ENCODE measurements at places on chromosomes 2 and 18.

DNA sequence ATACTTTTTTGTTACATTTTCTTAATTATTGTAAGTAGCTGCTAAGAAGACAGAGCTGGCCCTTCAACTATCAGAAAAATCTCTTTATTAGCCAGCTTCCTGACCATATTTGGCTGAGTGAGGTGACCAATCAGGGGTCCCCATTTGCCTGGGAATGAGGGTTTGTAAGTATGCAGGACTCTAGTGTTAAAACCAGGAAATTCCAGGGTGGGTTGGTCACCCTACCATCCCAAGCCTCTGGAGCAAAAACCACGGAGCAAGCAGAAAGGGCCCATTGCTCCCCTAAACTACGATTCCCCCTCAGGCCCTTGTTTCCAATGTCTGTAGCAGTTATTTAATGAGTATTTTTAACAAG is 165.6 kb upstream of the NCKAP5 start:
- no peak for DNase-seq

GRCh38 chr2:24659862-24660261 is 133.3 kb downstream of the PTRHD1 start:
- DNase-seq = no peak

GRCh38 chr2:64770781-64771334 is 117.1 kb upstream of the SERTAD2 start:
- DNase-seq = no peak

GRCh38 chr2:187302586-187302985 is 145.5 kb downstream of the CALCRL start:
- no peak for DNase-seq

DNA sequence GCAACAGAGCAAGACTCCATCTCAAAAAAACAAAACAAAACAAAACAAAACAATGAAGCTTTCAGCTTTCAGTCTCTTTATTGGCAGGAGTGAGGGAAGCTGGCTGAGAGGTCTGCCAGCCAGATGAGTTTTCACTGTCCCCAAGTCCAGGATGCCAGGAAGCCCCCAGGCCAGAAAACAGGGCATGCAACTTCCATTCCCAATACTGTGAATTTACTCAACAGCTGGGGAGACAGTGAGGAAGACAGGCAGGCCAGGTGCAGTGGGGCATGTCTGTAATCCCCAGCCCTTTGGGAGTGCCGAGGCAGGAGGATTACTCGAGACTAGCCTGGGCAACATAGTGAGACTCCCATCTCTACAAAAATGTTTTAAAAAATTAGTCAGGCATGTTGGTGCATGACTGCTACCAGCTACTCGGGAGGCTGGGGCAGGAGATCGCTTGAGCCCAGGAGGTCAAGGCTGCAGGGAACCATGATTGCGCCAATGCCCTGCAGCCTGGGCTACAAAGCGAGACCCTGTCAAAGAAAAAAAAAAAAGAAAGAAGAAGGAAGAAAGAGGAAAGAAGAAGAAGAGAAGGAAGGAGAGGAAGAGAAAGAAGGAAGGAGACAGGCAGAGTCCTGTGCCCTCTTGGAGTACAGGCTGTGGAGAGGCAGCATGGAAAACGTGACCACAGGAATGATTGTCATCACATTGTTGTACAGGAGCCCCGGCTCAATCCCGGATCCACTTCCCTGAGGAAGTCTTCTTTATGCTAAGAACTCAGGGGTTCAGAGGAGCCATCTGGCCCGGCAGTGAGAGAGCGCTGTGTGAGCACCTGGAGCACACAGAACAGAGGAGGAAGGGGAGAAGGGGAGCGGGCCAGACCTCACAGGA is 29.2 kb upstream of the POMC start:
- DNase-seq = no peak

DNA sequence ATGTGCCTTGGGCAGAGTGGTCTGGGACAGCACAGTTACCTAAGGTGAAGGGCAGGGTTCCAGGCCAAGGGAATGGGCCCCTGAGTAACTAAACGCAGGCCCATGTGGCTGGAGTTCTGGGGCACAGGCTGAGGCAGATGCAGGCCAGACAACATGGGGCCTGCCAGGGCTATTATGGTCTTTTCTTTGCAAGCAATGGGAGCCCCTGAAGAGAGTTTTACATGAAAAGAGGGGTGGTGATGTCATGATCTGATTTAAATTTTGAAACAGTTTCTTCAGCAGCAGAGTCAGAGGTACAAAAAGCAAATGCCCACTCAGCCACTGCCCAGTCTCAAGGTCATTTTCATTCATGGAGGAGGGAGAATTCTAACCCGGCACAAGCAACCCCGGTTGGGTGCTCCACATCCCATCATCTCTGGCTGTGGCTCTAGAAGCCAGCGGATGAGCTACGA is 5.6 kb downstream of the CHST10 start:
- DNase-seq = no peak

- no peak for DNase-seq
Observed at GRCh38 chr2:11764359-11764758, 17.9 kb downstream of the LPIN1 start.
